Inflammatory macrophage treated with lipopolysaccharide for 1 hour (primary cell): ENCODE measurements at places on chromosomes 6 and 20.

DNA sequence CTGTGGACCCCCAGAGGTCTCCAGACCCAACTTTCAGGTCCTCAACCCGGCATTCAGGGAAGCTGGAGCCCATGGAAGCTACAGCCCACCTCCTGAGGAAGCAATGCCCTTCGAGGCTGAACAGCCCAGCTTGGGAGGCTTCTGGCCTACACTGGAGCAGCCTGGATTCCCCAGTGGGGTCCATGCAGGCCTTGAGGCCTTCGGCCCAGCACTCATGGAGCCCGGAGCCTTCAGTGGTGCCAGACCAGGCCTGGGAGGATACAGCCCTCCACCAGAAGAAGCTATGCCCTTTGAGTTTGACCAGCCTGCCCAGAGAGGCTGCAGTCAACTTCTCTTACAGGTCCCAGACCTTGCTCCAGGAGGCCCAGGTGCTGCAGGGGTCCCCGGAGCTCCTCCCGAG is 950 bp downstream of the GNAS start:
- DNase-seq = no peak

DNA sequence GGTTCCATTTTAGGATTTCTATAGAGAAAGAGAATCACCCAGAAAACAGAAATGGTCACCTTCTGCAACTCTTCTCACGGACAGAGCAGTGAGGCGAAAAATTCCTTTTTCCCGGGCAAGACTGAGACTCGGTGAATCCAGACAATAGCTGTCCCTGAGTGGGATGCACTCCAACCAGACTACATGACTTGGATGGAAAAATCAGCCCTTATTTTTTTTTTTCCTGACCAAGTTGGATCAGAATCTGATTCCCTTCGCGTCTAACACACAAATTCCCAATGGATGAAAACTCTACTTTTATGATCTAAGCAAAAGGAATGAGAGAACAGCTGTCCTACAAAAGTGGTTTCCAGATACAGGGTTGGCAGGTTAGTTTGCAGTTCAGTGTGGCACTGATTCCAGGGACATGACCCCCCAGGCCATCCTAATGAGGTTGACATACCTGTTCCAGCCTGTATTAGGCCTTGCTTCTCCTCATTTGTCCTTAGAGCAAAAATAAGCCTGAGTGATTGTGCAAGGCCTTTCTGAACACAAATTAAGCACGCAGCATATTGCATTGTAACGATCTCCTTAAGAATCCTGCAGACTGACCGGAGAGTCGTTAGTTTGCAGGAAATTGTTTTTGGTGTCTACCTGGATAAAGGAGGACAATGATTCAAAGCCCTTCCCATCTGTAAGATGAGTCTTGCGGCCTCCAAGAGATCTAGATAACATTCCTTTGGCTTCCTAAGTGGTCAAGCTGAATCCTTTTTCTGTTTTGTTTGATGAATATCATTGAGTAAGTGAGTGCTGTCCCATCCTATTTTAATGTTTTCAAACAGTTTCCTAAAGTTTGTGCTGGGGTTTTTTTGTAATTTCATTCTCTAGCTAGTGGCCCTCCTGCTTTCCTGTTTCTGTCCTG is 1.5 kb upstream of the NEDD9 start:
- DNase-seq = no peak

GRCh38 chr6:7157752-7158616 is 50.2 kb downstream of the RREB1 start:
- no peak for DNase-seq

DNA sequence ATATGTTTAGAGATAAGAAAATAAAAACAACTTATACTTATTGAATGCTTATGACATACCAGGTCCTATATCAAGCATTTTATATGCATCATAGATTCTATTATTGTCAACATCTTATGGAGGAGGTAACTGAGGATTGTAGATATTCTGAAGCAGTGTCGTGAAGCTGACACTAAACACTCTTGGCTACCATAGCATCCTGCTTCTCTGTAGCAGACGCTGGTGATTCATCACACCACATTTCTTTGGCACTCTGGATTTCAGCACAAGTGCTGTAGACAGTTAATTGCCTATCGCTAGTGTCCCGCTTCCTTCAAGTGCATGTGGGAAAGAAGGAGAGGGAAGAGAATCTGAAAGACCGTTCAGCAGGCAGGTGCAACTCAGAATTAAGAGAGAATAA is 317.1 kb downstream of the PLCB1 start:
- no peak for DNase-seq

- DNase-seq = no peak
Observed at GRCh38 chr6:21538186-21538798, 55.3 kb upstream of the SOX4 start.

- DNase-seq = no peak
Observed at GRCh38 chr6:21265034-21265729, 328.4 kb upstream of the SOX4 start.

DNA sequence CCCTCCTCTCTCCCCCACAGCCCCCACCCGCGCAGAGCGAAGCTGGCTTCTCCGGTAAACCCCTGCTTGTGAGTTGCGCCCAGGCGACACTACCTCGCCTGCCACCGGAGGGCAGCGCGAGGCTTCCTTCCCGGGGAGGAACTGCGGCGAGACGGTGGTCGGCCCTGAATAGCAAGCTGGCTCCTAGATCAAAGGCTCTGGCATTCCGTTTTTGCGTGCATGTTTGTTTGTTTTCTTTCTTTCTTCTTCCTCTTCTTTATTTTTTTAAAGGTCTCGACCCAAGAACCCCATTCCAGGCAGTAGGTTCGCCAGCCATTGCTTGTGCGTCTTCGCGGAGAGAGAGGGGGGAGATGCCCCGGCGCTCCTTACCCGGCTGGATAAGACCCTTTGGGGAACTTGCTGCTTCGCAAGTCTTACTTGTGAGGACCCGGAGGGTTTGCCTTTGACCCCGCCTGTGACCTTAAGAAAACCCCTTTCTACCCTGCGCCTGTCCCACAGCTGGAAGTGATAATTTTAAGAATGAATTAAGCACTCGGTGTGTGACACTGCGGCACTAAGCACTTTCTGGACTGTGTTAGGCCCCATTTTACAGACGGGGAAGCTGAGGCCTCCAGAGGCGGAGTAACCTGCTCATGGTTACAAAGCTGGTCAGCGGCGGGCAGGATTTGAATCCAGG is 92.7 kb upstream of the SIRPA start:
- peak; percentile 67 for DNase-seq

GRCh38 chr20:17456279-17456678 is 74.9 kb downstream of the BFSP1 start:
- DNase-seq = no peak

DNA sequence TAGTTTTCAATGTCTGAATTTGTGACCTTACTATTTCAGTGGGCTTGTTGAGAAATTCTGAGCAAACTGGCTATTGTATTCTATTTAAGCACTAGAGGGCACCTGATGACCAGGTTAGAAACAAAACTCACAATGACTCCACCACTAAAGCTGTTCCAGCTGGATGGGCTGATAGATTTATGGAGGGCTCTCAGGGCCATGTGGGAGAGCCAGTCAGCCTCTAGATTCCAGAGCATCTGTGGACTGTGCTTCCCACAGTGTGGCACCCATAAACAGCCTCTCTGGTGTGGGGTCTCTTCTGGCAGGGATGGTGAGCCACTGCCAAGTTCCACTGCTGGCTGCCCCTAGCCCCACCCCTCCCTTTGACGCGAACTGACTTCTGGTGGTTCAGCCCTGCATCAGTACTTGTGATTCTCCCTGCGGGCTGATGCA is 29.2 kb downstream of the C6orf58 start:
- DNase-seq = no peak

- no peak for DNase-seq
Observed at GRCh38 chr6:111982681-111983080, 71.2 kb upstream of the CCN6 start.

DNA sequence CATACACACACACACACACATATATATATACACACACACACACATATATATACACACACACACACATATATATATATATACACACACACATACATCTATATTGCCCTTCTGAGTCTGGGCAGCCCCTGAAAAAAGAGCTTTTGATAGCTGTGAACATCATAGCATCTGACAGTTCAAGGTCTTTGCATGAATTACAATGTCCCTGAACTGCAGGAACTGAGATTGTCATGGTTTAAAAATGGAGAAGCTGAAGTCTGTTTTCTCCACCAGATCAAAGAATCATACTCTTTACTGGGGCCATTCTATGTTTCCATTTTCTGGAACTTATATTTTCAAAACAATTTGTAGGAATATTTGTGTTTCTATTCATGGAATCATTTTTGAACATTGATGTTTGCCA is 189.8 kb downstream of the ZDHHC14 start:
- no peak for DNase-seq

- no peak for DNase-seq
Observed at GRCh38 chr6:2615251-2615650, 135.5 kb downstream of the MYLK4 start.

DNA sequence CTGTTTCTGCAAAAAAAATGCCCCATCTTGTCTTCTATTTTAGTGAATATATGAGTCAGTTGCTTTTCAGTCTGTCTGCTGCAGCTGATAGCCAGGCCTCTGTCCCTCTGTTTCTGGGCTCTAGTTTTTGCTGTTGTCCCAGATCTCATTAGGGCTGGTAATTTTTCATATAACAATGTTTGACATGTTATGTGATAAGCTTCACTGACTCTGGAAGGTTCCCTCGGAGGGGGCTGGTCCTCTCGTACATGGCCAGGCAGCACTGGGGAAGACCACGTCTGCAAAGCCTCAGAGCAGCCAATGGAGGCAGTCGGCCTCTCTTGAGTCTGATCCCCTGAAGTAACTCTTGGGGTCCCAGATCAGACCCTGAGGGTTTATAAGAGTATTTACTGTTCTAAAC is 223.8 kb downstream of the THBS2 start:
- no peak for DNase-seq

DNA sequence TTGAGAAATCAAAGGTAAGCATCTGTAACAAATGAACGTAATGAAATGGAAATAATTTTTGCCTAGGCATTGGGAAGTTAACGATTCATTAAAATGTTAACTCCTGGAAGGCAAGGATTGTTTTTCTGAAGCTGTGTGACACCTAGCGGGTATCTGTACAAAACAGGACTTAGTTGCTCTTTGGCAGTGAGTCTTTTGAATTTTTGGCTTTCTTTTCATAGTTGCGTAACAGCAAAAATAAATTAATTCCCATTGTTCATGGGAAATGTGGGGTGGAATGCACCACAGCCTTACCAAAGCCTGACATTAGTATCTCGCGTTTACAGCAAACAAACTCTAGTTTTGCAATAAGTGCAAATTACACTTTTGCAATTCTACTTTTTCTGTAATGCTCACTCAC is 92.7 kb upstream of the DTNBP1 start:
- DNase-seq = no peak

DNA sequence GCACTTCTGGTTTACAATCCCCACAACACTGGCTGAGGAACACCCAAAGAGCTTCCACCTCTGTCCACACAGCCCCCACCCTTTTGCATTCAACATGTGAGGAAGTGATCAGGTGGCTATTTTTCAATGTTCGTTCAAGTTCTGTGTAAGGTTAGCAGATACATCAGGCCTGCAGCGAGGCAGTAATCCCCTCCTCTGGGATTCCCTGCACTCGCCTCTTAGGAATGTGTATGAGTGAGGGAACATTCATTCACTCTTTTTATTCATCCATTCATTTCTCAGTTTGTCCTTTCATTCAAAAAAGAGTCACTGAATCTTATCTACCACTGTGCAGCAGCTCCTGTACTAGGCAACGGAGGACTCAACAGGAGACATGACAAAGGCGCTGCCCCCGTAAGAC is 236.4 kb upstream of the PRDM1 start:
- DNase-seq = no peak

DNA sequence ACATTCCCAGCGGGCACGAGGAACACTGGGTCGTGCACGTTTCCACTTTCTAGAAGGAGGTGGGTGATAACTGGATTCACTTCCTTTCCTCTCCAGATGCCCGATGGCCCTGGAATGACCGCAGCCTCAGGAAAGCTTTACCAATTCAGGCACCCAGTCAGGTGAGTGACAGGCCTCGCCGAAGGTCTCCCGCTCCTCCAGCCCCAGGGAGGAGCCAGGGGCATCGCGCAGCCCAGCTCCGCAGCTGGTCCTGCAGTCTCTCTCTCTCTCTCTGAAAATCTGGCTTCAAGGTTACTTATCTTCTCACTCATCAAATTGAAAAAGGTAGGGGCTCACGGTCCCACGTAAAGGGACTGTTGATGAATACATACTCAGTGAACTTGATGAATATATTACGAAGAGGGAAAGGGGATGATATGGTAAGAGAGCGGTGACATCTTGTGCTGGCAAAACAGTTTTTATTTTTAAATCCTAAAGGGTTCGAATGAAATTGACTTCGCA is 891 bp downstream of the RIPPLY2 start:
- no peak for DNase-seq

GRCh38 chr6:39342692-39343395 is 20.3 kb upstream of the KCNK16 start:
- DNase-seq = no peak

GRCh38 chr6:113182370-113183141 is 674.6 kb upstream of the MARCKS start:
- DNase-seq = no peak

DNA sequence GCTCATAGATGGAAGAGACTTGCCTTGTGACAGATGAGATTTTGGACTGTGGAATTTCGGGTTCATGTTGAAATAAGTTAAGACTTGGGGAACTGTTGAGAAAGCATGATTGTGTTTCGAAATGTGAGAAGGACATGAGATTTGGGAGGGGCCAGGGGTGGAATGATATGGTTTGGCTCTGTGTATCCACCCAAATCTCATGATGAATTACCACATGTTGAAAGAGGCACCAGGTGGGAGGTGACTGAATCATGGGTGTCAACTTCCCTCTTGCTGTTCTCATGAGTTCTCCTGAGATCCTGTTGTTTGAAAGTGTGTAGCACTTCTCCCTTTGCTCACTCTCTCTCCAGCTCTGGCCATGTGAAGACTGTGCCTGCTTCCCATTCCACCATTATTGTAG is 17.9 kb downstream of the AHI1 start:
- DNase-seq = peak; percentile 62

DNA sequence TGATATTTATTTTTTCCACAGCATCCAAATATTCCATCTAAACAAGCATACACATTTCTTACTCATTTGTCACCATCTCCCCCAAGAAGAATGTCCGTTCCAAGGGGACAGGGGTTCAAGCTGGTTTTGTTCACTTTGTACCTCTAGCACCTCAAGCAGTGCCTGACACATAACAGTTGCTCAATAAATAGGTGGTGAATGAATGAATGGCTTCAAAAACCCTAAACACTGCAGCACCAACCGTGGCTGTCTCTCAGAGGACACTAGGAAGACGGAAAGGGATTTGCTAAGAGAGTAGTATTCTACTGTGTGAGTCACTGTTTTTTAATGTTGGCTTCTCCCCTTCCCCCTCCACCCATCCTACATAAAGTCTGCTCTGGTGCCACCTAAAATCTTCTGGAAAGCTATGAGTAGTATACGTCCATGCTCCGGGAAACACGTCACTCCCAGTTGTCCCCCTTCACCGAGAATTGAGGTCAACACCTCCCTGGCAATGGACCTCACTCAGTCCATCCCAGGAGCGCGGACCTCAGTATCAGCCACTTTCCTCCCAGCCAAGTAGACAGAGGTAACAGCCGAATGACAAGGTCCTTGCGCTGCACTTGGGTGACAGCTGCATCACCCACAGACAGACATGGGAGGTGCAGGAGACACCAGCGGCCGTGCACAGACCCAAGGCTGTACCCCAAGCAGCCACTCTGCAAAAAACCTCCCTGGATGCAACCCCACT is 107.4 kb downstream of the PREX1 start:
- DNase-seq = no peak
